ENCODE measurements at places on chromosomes 12 and 14.

DNA sequence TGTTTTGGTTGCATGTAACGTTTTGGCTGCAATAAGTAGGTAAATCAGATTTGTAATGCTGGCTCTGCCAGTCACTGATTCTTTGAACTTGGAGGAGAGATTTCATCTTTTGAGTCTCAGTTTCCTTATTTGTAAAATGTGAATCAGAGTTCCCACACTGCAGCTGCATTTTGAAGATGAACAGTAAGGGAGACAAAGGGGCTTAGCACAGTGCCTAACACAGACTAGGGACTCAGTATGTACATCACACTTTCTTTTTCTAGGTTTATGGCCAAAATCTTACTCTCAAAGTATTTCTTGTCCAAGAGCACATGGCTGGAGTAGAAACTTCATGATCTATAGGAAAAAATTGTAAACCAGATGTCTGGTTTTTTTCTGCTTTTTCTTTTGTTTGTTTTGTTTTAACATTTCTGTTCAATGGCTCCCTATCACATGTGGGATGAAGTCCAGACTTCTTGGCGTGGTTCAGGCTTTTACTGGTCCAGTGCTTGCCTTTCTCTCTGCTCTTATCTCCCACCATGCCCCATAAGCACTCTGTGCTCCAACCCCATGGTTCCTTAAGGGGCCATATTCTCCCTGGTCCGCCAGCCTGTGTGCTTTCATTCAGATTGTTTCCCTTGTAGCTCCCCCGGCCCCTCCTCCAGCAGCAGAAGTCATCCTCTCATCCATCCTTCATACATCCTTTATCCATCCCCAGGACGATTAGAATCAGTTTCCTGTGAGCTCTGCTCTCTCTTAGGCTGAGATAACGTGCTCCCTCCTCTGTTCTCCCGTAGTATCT is 58.0 kb downstream of the SYNE2 start:
- DNase-seq: no peak

GRCh38 chr12:128727461-128727860 is 96.3 kb downstream of the SLC15A4 start:
- no peak for DNase-seq

GRCh38 chr14:34872822-34873588 is 2.2 kb downstream of the BAZ1A start:
- DNase-seq: no peak

- no peak for DNase-seq
These were observed 30.3 kb downstream of the NFKBIA start for GRCh38 chr14:35374263-35374712.

- no peak for DNase-seq
These were observed 67.8 kb downstream of the METTL25 start for GRCh38 chr12:82426081-82426480.

- DNase-seq: no peak
These were observed 6.6 kb downstream of the ANKS1B start for GRCh38 chr12:99978152-99978551.

GRCh38 chr14:35072226-35072625 is 26.2 kb downstream of the FAM177A1 start:
- no peak for DNase-seq

GRCh38 chr14:22418631-22419030 is 170.4 kb downstream of the DAD1 start:
- no peak for DNase-seq

DNA sequence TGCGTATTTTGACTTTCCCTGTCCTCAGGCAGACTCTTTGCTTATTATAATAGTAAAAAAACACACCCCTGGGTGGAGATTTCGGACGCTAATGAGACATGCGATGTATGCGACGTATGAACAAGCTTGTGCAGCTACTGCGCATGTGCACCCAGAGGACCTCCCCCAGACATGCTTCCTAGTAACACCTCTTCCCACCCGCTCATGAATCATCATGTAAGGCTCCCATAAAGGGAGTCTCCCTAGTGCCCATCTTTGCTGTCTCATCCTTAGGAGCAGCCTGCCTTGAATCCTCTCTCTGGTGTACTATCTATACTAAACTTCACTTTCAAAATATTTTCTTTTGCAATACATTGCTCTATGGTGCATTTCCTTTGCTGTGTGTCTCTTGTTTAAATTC is 210.1 kb downstream of the TMEM132D start:
- no peak for DNase-seq

GRCh38 chr14:95396221-95396620 is 76.5 kb upstream of the CLMN start:
- no peak for DNase-seq

GRCh38 chr12:5556033-5556614 is 124.2 kb downstream of the NTF3 start:
- no peak for DNase-seq

DNA sequence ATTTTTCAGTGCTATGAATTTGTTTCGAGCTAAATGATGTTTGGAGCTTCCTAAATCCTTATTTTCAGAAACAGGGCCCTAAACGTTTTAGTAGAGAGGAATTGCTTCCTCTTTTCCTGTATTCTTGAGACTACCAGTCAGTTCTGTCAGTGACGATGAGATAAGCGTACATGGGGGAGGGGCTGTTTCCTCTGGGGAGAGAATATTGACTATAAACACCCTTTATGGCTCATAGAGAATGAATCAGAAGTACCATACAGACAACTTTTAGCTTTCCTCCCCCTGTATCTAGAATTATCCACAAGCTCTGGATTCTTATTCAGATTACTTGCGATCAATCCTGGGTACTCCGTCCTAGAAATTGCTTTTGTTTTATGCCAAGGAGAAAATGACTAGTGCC is 5.1 kb downstream of the TBK1 start:
- peak; percentile 4 for DNase-seq

- no peak for DNase-seq
These were observed 52.6 kb upstream of the OTX2 start for GRCh38 chr14:56862836-56863235.

- no peak for DNase-seq
These were observed 327.6 kb downstream of the CCER1 start for GRCh38 chr12:90627180-90627896.

GRCh38 chr12:84648425-84648824 is 264.2 kb downstream of the SLC6A15 start:
- no peak for DNase-seq

DNA sequence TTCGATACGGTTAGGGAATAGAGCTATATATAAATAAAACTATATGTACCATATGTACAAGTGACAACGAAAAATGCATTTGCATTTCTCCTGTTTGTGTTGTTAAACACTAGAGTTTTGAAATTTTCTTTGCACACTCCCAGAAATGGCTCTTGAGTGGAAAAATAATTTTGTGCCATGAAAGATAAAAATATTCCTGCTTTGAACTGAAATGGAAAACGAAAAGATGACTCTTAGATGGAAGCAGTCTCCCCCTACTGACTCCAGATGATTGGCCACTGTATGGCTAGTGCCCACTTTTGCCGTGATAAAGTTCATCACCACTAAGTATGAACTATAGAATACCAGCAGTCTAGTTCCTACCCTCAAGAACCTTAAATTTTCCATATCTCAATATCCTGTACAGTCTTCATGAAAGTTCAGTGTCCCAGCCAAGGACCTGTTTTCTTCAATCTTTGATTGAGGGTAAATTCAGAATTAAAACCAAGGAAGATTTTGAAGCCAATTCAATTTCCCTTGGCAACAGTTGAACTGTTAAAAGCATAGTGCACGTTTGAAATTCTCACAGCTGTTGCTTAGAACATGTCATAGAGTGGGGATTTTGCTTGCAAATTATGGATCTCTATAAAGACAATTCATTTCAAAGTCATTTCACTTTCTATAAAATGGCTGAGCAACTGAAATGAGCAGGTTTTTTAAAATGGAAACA is 1.6 kb upstream of the PPP2R5E start:
- DNase-seq: no peak

DNA sequence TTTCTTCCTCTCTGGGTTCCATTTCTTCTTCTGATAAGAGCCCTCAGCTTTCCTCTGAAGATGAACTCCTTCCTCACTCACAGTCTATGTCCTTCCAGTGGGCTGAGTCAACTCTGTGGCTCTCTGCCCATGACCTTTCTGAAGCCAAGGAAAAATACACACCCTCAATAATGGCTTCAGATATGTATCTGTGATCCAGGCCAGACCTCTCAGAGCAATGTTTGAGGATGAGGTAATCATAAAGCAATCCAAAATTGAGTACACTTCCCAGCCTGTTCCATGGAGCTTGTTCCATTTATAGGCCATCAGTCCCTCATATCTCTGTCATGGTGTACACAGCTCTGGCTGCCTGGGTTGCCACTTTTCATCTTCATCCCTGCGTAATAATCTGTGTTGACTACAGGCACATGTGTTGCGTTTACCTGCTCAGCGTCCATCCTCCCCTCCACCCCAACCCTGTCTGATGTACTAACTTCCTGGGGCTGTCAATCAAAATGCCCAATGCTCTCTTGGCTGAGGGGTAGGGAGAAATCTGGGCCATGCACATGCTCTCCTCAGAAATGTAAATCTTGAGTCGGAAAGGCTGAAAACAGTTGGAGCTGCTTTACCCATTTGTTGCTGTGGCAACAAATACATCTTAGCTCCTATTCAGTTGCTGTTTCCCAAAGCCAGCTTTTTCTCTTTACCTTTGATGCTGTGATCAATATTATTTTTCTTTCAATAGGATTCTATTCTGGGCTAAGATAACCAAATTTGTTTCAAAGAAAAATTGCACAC is 377.8 kb upstream of the TMEM132C start:
- DNase-seq: no peak

- no peak for DNase-seq
These were observed 89.9 kb upstream of the PRICKLE1 start for GRCh38 chr12:42679466-42679865.

DNA sequence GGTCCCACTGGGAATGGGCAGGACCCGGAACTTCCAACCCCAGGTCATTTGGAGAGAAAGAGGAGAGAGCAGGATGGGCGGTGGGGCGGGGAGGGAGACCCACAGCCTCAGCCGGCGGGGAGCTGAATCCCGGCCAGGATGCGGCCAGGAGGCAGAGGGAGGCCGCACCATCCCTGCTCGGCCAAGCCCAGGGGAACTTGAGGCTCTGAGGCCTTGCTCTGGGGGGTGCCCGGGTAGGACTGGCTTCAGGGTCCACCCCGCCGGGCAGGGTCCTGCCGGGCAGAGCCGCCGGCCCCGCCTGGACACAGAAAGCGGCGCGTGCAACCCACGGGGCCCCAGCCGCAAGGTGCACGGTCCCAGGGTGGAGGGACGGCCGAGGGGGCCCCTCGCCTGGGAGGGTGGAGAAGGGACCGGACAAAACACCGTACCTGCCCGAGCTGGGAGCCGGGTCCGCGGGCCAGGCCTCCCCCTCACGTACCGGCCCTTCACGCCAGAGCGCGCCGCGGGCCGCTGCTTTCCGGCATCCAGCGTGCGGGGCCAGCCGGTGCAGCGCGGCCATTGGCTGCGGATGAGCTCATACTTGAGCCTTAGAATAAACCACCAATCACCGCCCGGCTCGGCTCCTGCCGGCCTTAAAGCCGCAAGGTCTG is at the start of gene RPS6KL1:
Gene RPS6KL1 (minus strand): TSS at position 509 of the 650 bp plus-strand sequence. CDS start 1,719 bp downstream, outside the sequence.
- peak; percentile 70 for DNase-seq

- no peak for DNase-seq
These were observed 89.0 kb downstream of the RFX4 start for GRCh38 chr12:106671840-106672239.

DNA sequence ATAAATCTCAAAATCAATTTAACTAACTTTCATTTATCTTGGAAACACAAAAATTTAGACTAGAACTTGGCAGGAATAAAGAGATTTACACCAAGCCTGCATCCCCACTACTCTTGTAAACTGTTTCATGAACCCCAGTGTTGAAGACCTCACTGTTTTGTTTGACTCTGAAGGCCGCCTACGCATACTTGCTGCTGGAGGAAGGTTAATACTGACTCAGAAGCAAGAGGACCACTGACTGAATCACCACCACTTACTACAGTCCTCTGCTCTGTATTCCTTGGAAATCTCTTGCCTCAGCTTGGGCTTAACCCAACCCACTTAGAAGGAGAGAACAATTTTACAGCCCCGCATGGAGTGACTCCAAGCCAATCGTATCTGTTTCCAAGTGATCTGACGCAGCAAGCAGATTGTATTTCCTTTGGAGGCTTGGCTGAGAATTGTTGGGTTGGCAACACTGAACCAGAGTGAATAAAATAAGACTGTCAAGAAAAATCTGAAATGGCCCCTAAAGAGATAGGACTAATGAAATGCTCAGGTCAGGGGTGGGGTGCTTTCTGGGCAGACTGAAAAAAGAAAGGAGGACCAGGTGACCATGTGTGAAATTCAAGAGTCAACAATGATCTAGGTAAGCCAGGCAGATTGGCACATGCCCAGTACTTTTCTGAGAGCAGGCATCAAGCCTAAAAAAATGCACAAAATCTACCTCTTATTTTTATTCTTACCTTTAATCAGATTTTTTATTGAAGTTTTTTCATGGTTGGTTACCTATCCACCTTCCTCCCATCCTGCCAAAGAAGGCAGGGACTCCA is 248.6 kb downstream of the ZFP36L1 start:
- no peak for DNase-seq

- no peak for DNase-seq
These were observed 322.7 kb downstream of the CEP128 start for GRCh38 chr14:80618751-80619329.

- no peak for DNase-seq
These were observed 305.3 kb upstream of the DDHD1 start for GRCh38 chr14:53458368-53458814.

DNA sequence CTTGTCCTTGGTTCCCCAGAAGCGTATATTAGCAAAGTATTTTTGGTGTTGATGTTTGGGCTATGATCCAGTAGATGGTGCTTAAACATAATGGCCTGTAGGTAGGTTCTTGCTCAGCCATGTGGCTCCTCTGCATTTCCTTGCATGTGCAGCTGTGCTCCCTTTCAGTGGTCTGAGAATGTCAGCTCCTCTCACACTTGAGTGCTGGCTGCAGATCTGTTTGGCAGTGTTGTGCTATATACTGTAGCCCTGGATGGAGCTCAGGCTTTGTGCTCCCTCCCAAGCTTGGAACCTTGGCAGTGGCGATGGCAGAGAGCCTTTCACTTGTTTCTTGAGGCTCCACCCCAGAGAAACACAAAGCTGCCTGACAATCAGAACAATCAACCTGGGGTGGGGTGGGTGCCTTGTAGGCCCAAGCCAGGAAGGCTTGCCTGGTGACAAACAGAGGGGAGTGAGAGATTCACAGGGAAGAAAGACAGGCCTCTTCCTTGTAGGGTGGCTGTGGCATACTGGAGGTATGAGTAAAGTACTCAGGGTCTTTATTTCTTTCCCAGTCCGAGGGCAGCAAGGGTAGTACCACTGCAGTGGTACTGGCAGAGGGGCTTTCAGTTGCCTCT is 255.3 kb downstream of the RAD51B start:
- DNase-seq: no peak

- DNase-seq: no peak
These were observed 4.9 kb upstream of the YEATS4 start for GRCh38 chr12:69354556-69355187.

GRCh38 chr12:12081836-12082497 is 11.2 kb downstream of the BCL2L14 start:
- DNase-seq: no peak

GRCh38 chr12:108727161-108727560 is 4.2 kb downstream of the CORO1C start:
- DNase-seq: no peak

Measured in T-cell (primary cell).